ENCODE measurements at places on chromosomes 1 and 21.

DNA sequence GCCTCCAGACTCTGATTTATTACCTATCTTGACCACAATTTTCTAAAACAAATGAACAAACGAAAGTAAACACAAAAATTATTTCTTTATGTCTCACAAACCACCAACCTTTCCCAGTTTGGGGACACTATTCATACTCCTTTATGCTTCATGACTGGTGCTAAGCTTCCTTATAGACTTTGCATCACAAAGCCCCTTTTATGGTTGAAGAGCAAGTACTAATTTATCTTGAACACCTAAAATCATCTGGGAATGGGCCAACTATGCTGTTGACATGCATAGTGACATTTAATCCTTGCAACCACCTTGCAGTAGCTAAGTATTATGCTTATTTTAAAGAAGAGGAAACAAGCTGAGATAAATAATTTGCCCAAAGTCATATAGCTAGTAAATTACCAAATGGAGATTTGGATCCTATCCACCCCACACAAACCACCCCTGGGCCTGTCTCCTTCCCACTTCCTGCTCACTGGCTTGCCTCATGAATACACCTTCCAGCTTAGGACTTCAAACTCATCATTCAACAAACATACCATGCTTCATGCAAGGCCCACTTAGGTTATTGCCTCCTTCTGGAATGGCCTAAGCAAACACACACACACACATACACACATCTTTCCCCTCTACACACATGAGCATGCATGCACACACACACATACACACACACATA, 192.2 kb downstream of the PLPP3 start:
- no peak for DNase-seq

DNA sequence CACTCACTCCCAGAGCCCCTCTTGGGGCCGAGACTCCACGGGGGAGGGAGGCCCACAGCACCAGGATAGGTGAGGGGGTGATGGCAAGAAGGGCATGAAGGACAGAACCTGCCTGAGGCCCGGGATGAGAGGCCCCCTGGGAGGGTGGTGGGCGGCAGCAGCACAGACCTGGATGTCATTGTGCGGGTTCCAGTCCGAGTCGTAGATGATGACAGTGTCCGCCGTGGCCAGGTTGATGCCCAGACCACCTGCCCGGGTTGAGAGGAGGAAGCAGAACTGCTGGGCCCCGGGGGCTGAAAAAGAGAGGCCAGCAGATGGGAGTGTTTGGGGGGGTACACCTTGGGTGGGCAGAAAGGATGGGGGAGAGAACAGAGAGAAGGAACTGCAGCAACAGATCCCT, 50.1 kb downstream of the CHD5 start:
- DNase-seq = no peak

DNA sequence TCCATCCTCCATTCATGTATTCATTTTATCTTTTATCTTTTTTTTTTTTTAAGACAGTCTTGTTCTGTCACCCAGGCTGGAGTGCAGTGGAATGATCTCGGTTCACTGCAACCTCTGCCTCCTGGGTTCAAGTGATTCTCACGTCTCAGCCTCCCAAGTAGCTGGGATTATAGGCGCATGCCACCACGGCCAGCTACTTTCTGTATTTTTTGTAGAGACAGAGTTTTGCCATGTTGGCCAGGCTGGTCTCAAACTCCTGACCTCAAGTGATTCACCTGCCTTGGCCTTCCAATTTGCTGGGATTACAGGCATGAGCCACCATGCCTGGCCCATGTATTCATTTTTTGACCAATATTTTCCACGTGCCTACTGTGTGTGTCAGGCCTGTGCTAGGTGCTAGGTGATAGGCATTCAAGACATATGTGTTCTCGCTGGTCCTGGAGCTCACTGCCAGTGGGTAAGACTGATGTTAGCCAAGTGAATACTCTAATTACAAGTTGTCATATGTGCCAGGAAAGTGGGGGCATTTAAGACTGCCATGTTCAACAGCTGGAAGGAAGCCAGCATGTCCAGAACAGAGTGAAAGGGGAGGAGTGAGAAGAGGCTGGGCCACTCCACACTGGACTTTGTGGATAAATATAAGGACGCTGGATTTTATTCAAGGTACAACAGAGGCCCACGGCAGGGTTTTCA, 5.3 kb upstream of the CELSR2 start:
- no peak for DNase-seq

DNA sequence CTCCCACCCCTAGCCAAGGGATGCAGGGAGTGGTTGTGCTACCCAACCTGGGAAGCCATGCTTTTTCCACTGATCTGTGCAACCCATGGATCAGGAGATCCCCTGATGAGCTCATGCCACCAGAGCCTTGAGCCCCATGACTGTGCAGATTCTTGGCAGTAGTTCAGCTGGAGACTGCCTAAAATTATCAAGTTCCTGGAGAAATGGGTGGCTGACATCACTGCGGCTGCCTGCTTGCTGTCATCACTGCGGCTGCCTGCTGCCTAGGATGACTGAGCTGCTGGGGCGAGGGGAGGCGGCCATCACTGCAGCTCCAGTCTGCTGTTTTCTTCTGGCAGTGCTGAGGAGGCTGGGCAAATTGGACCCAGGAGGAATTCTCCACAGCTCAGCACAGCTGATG, 159.2 kb downstream of the AGBL4 start:
- DNase-seq = no peak

DNA sequence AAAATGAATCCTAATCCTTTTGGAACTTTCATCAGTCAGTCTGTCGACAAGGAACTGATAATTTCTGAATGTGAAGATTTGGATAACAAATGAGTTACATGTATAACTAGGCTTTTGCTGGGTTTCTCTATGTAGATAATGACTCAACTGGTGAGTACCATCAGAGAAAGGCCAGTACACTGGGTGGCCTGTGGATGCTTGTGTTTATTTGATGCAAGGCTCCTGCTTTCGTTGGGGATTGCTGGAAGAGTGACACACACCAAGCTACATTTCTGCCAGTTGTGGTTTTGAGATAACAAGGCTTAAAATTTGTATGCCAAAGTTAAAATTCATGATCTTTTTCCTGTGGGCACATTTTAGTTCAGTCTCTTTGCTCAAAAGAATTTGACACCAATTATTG, 115.7 kb upstream of the UBE2U start:
- DNase-seq = no peak

- no peak for DNase-seq
These were observed 61.0 kb downstream of the SELENOF start for GRCh38 chr1:86852782-86853408.

DNA sequence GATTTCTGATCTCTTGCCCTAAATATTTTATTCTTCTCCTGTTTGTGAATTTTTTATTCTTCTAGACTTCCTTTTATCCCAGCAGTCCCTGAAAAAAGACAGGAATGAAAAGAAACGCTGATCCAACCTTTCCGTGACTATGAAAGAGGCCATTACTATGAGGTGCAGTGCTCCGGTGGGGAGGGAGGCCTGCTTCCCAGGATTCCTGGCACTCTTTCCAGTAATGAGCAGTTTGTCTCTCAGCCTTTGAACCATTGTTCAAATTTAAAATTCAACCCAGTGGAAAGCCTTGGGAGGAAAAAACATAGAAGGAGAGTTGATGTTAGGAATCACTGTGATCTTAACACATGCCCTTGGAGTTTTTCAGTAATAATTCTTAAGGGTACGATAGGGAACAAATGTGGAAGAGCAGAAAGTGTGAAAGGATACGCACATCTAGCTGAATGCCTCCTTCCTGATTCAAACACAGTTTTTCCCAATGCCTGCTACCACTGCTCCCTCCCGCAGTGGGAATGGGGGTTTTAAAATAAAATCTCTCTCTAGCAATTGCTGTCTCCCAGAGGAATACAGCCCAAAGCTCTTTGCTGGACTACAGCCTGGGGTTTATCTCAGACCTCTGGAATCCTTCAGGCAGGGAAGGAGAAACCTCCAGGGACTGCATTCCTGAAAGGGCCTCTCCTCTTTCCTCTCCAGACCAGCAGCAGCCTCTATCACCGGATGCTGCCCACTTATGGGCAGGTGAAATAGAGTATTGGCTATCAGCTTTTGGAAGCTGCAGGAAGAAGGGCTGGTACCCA, 6.1 kb downstream of the IER5 start:
- no peak for DNase-seq

DNA sequence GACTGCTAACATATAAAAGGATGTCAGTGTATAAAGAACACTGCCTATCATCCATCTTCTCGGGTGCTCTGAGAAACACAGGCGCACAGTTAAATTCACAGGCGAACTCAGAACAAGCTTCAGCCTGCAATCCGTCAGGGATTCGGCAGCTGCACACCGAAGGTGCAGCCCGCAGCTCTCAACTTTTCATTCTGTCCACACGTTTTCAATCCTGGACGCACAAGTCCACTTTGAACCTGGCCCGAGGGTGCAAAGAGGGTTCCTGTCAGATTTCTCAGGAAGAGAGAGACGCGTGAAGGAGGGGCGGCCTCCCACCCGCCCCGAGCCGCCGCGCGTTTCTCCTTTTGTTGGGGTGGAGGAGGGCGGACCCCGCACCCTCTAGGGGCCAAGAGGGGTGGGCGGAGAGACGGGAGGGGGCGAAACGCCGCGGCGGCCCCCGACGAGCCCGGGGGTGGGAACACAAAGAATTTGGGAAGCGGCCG, 724 bp downstream of the DOCK7 start:
- DNase-seq = no peak

GRCh38 chr1:203649551-203649998, 22.9 kb downstream of the ATP2B4 start:
- DNase-seq = no peak

- no peak for DNase-seq
These were observed 121.0 kb downstream of the TNR start for GRCh38 chr1:175622362-175622761.

DNA sequence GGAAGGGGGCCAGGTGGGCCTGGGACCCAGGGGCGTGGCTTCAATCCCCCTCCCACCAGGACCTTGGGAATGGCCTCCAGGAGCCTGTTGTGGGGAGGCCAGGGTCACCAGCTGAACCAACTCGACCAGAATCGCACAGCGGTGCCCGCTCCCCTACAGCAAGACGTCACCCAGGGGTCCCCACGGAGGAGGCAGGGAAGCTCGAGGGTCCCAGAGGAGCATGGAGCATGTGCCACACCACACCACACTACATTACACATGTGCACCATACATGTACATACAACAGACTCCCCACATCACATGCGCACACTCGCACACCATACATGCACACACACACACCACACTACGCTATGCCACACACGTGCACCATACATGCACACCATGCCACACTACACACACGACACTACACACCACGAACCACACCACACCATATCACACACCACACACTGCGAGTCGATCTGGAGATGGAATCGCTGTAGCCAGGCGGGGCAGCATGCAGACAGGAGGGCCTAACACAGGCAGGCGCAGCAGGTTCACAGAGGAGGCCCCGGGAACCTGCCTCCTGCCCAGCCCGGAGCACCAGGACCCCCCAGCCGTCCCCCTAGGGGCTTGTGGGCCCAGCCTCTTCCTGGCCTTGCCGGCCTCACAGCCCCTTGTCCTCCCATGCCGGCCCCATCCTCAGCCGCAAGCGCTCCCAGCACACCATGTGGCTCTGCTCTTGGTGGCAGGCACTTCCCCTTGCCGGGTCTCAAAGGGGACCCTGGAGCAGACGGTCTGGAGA, 596 bp downstream of the ITGB2 start:
- no peak for DNase-seq

DNA sequence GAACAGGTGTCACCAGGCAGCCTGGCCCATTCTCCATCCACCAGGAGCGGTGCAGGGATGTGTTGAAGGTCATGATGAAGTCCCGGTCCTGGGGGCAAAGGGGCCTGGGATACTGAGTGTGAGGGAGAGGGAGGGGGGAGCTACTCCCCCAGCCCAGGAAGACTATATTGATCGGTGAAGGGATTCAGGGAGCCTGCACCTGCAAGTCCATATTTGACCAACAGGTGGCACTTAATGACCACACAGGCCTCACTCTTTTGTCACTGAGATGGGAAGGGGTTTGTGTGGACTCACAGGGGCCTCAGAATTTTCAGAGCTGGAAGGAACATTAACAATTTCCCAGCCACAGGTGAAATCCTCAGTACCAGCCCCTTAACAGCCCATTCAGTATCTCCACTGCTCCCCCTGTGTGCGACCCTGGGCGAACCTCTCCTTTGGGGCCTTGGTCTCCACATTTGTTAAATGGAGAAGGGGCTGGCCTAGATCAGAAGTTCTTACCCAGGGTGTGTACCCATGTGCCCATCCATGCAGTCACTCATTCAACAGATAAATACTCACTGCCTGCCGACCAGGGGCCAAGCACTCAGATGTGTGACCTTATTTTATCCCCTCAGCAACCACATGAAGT, 55.6 kb downstream of the NKAIN1 start:
- no peak for DNase-seq

DNA sequence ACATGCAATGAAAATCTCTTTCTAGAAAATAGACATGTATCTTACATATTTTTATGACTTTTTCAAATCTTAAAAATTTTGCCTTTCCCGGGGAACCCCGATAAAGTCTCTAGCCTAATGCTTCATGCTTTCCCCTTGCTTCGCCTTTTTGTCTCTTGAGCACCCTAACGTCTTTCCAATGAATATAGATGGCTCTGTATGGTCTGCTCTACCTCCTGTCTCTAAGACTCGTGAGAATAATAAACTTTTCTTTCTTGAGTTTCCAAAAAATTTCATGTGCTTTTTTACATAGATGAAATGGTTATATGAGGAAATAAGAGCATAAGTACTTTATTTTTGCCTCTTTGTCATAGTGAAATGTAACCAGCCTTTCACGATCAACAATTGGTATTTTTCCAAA, 202.6 kb downstream of the PDE4B start:
- DNase-seq = no peak

GRCh38 chr1:40915581-40915980, 53.4 kb upstream of the CITED4 start:
- no peak for DNase-seq

Measured in cerebellar nuclear complex (tissue), 1 donor.